Stimulated activated CD4-positive, alpha-beta T cell treated with anti-CD3 and anti-CD28 coated beads, Interleukin-12 subunit alpha, Interleukin-12 subunit beta, amount 100 ng/mL, for 4 hours (primary cell): ENCODE measurements at places on chromosomes 13 and 19.

- DNase-seq, result no peak
These were observed 2.2 kb upstream of the SPRYD7 start for GRCh38 chr13:49938314-49938713.

DNA sequence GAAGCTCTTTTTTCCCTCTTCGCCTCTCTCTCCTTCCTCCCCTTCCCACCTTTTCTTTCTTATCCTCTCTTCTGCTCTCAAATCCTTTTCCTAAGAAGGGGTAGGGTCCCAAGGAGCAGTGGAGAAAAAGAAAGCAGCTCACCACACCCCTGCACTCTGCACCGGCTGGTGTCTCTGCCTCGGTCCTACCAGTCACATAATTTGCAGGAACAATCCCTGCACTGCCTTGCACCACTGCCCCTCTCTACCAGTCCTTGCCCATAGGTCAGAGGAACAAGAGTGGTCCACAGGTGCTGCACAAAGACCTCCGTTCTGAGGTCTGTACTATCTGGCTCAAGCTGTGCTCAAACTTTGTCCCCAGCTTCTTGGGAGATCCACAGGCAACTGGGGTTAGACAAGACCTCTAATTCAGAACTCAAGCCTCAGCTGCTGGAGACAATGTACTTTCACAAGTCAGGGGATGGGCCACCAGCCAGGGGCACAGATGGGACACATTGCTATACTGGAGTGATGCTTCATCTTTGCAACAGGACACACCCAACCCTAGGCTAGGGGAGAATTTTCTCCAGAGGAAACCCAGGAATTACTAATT lies 125.4 kb upstream of the ZNF507 start:
- DNase-seq, result no peak

- DNase-seq, result peak; percentile 55
These were observed 148.4 kb downstream of the AKAP11 start for GRCh38 chr13:42420304-42420703.

- DNase-seq, result no peak
These were observed 1536.1 kb downstream of the UQCRFS1 start for GRCh38 chr19:27676877-27677276.

- no peak for DNase-seq
These were observed 1333.1 kb downstream of the EFNB2 start for GRCh38 chr13:105202354-105202753.
